ENCODE measurements at places on chromosomes 16 and 17. TPM values are rescaled to one million over a fixed set of nuclear protein-coding genes. Genes with fewer than 3 reads are reported as not detected.

Gene SLFN13
- total RNA-seq = 8.6 TPM

Gene TMEM114
- not detected for total RNA-seq

Gene SDR42E2
- total RNA-seq = not detected

Gene AFMID
- 33.2 TPM for total RNA-seq

Gene HBA1
- 20.8 TPM for total RNA-seq

Gene SUPT6H
- total RNA-seq = 43.8 TPM

Gene SMG1
- 85.3 TPM for total RNA-seq

Gene ZACN
- not detected for total RNA-seq

Measured in left colon (tissue), 2 donors.